T-helper 2 cell treated with Interferon-gamma antibody and Interleukin-4, amounts not matched to agents 100 ng/mL and 5 ng/mL, for 36 hours (primary cell): ENCODE measurements at places on chromosomes 7 and 10. TPM values are rescaled to one million over a fixed set of nuclear protein-coding genes. Genes with fewer than 3 reads are reported as not detected.

Gene CYTH3
- total RNA-seq = 0.43 and 0.66 TPM in 2 replicates

Gene ITIH2
- total RNA-seq = not detected in 2 replicates

Gene PRPS1L1
- total RNA-seq = not detected in 2 replicates

Gene DYDC2
- total RNA-seq = not detected in 2 replicates

Gene PRKAG2
- 15.7 and 17.3 TPM in 2 replicates for total RNA-seq

Gene SH2D4B
- 0.07 and 0.14 TPM in 2 replicates for total RNA-seq

Gene CALHM2
- total RNA-seq = 78.3 and 80.0 TPM in 2 replicates

Gene NAT16
- total RNA-seq = not detected in 2 replicates

Gene EBLN1
- total RNA-seq = not detected in 2 replicates

Gene TMEM60
- total RNA-seq = 16.8 and 17.2 TPM in 2 replicates

Gene LIPF
- not detected in 2 replicates for total RNA-seq

Gene OR6V1
- total RNA-seq = not detected in 2 replicates

Gene VIPR2
- 2.2 and 2.5 TPM in 2 replicates for total RNA-seq

Gene SPDYE5
- total RNA-seq = not detected in 2 replicates

Gene OR6B1
- total RNA-seq = not detected in 2 replicates

Gene PRLHR
- total RNA-seq = not detected in 2 replicates

Gene PLCE1
- total RNA-seq = 0.02 and 0.05 TPM in 2 replicates

Gene MACC1
- 0.02 TPM in 2 replicates for total RNA-seq

Gene ADARB2
- total RNA-seq = not detected in 2 replicates

Gene UTF1
- not detected in 2 replicates for total RNA-seq

Gene PAPOLB
- total RNA-seq = not detected in 2 replicates

Gene C10orf67
- total RNA-seq = not detected in 2 replicates

Gene FAM241B
- 4.5 and 4.8 TPM in 2 replicates for total RNA-seq

Gene SVOPL
- 1.0 and 1.2 TPM in 2 replicates for total RNA-seq

Gene HOXA9
- total RNA-seq = not detected in 2 replicates

Gene ATG9B
- total RNA-seq = 9.6 and 10.3 TPM in 2 replicates

Gene AGR2
- not detected in 2 replicates for total RNA-seq

Gene SMIM30
- 24.2 and 24.3 TPM in 2 replicates for total RNA-seq

Gene WEE2
- 0.05 and 0.14 TPM in 2 replicates for total RNA-seq

Gene CAV1
- total RNA-seq = not detected in 2 replicates

Gene CRTAC1
- not detected in 2 replicates for total RNA-seq

Gene CYP3A7
- total RNA-seq = not detected in 2 replicates

Gene PNLIPRP3
- total RNA-seq = not detected in 2 replicates
